Stimulated activated CD8-positive, alpha-beta memory T cell treated with anti-CD3 and anti-CD28 coated beads, Interleukin-4, amount 100 ng/mL, for 4 hours (primary cell): ENCODE measurements at places on chromosomes 1 and 21.

- no peak for DNase-seq
Observed at GRCh38 chr1:208007938-208008342, 97.0 kb upstream of the CD34 start.

DNA sequence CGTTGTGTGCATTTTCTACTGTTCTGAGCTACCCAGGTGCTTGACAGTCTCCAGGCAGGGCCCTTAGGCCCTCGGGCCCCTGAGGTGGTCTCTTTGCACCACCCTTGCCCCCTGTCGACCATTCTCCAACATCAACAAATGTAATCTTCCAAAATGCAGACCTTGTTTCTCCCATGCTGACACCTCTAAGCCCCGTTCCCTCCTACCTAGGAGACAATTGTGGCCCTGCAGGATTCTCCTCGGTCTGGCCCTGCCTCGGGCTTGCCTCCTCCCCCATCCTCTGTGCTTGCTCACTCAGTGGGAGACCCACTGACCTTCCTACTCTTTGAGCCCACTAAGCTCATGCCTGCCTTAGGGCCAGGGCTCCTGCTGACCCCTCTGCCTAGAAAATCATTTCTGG is 104.2 kb upstream of the TARDBP start:
- no peak for DNase-seq

DNA sequence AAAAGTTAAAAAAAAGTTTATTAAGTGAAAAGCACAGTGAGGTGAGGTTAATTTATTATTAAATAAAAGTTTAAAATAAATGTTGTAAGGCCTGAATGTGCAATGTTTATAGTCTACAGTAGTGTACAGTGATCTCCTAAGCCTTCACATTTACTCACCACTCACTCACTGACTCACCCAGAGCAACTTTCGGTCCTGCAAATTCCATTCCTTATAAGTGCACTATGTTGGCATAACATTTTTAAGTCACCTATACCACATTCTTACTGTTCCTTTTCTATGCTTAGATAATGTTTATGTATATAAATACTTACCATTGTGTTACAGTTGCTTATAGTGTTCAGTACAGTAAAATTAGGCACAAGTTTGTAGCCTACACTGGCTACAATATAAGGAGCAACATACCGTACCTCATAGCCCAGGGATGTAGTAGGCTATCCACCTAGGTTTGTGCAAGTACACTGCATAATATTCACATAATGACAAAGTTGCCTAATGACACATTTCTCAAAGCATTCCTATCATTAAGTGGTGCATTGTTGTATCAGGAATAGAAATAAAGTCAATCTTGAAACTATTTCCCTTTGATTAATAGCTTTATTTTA is 426.5 kb upstream of the BRINP3 start:
- no peak for DNase-seq

DNA sequence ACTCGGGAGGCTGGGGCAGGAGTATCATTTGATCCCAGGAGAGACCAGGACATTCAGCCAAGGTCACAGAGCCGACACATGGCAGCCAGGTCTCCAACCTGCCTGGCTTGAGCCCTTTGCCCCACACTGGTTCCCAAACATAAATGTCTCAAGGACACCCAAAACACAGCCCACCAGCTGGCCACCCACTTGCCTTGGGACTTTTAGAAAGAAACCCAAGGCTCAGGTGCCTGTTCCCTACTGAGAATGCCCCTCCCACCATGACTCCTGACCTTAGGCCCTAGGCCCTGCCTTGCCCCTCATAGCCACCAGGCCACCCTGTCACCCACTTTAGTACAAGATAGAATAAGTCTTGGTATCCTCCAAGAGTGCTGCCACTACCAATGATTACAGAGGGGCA is 41.9 kb upstream of the LRP8 start:
- DNase-seq: no peak

DNA sequence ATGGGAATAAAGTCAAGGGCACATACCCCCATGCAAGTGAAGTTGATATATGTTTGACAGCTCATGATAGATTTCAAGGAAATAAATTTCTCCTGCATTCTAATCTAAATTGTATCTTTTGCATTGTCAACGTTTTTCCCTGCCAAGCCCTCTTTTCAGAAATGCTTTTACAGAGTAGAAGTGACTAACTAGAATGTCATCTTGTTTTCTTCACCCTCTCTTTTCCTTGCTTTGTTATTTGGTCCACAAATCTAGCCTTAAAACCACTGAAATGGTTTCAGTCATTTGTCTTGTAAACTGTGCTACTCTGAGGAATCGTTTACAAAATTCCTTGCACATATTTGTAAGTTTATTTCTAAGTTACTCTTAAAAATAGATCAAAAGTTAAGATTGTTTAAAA is 600.8 kb upstream of the CXADR start:
- DNase-seq: no peak

GRCh38 chr1:56106531-56107274 is 472.7 kb downstream of the PLPP3 start:
- no peak for DNase-seq

GRCh38 chr1:116769561-116769977 is 15.3 kb downstream of the CD2 start:
- DNase-seq: peak; percentile 59

- no peak for DNase-seq
Observed at GRCh38 chr1:224064150-224064549, 49.8 kb upstream of the FBXO28 start.

- no peak for DNase-seq
Observed at GRCh38 chr1:216926720-216927510, 203.7 kb upstream of the ESRRG start.

DNA sequence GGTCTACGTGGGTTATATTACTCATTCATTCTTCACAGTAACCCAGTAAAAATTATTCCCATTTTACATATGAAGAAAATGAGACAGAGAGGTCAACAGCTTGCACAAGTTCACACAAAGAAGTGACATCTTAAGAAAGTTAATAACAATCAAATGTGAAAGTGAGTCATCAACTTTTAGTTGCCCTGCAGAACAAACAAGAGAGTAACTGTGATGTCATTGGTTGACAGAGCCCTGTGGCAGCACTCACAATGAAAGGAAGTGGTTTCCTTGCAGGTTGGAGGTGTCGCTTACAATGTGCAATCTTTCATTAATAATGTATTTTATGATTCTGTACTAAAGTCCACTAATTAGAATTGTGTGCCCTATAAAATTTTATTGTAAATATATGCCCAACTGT is 369.6 kb downstream of the RYR2 start:
- DNase-seq: no peak
